ENCODE measurements at places on chromosomes 3 and 15.

DNA sequence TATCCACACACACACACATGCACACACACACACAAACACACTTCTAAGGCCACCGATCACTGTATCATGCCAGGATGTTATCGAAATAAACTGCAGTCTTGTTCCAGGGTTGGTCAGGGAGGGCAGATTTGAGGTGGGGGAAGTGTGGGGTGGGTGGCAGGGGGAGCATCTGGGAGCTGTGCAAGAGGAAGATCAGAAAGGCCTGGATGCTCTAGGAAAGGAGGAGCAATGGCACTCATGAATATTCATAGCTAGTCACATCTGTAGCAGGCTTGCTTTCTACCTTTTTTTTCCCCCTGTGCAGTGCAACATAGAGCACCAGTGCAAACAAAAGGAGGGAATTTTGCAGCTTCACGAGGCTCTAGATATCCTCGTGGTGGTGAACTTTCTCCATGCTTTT, 84.9 kb downstream of the MEIS2 start:
- no peak for ATAC-seq

DNA sequence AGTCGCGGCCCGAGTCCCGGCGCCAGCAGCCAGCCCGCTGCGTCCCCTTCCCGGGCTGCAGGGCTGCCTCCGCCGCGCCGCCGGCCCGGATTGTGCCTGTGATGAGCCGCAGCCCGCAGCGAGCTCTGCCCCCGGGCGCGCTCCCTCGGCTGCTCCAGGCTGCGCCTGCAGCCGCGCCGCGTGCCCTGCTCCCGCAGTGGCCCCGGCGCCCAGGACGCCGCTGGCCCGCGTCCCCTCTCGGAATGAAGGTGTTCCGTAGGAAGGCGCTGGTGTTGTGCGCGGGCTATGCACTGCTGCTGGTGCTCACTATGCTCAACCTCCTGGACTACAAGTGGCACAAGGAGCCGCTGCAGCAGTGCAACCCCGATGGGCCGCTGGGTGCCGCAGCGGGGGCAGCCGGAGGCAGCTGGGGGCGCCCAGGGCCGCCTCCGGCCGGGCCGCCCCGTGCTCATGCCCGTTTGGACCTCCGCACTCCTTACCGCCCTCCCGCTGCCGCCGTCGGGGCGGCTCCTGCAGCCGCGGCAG, 1.2 kb downstream of the CHST2 start:
- ATAC-seq, result peak; percentile 55

DNA sequence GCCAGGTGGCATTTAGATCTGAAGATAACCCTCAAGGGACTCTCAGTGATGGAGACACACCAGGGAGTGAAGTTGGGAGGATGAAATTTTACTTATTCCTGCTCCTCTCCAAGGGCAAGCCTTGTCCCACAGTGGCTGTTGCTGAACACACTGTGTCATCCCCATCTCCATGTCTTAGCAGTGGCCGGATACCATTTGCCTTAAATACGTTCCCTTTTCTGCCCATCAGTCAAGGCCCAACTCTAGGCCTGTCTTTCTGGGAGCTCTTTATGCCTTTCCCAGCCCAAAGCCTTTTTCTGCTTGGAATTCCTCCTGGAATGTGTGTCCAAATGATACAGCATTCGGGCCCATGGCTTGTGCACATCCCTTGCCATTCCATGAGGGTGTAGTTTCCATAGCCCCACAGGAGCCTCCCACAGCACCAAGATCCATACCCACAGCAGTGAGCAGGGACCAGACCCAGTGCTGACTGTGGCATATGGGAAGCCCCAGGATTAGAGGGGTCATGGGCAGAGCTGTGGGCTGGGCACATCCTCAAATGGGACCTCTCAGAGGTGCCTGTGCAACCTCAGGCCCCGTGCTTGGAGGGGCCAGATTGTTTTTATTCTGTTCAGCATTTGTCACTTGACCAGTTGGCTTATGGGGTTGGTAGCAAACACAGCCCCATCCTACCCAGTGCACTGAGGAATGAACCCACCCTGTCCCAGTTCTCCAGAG, 63.7 kb upstream of the PRR23C start:
- no peak for ATAC-seq

DNA sequence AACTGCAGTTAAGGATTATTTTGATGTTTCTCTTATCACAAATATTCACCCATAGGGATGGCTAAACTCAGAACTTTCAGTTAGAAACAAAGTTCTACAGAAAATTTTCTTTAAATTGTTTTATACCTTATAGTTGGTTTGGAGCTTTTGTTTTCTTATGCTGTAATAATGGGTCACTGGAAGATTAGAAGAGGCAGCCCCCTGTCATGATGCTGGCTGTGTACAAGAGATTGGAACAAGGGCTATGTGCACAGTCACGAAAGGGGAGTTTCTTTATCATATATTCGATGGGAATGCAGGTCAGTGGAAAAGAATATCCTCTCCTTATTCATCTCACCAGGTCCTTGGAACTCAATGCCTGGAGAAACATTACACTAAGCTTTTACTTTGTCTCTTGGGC, 12.0 kb upstream of the CPA3 start:
- ATAC-seq, result no peak

- ATAC-seq, result peak; percentile 35
These were observed 62.6 kb upstream of the SLC2A2 start for GRCh38 chr3:171088964-171089754.

DNA sequence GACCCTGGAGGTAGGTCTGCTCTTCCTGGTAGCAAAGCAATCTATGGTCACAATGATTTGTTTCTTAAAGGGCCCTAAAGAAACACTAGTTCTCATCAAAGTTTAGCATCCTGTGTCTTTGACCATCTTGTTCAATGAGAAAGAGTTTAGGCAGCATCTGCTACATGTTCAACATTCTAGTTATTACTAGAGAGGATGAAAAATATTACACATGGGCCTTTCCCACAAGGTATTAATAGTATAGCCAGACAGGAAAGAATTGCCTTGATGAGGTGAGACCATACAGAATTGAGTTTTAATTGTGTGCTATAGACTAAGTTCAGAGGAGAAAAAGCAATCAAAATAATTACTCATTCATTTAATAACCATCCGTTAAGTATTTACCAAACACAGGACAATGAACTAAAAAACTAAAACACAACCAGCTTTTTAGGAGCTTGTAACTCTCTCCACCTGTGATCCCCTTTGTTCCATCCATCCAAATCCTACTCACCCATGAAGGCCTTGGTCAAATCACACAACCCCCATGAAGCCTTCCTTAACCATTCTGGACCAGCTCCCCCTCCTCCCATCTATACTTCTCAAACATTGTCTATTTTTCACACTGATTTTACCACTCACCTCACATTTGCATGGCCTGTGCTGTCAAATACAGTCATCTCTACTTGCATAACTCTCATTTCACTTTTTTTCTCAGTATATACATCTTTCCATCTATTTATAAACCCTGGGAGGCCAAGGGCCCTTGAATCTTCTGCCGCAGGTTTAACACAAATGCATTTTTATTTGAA, 122.9 kb downstream of the RORA start:
- ATAC-seq, result no peak

GRCh38 chr15:78408355-78408640, 29.7 kb upstream of the IREB2 start:
- no peak for ATAC-seq

GRCh38 chr3:18422972-18423371, 2.2 kb downstream of the SATB1 start:
- no peak for ATAC-seq

DNA sequence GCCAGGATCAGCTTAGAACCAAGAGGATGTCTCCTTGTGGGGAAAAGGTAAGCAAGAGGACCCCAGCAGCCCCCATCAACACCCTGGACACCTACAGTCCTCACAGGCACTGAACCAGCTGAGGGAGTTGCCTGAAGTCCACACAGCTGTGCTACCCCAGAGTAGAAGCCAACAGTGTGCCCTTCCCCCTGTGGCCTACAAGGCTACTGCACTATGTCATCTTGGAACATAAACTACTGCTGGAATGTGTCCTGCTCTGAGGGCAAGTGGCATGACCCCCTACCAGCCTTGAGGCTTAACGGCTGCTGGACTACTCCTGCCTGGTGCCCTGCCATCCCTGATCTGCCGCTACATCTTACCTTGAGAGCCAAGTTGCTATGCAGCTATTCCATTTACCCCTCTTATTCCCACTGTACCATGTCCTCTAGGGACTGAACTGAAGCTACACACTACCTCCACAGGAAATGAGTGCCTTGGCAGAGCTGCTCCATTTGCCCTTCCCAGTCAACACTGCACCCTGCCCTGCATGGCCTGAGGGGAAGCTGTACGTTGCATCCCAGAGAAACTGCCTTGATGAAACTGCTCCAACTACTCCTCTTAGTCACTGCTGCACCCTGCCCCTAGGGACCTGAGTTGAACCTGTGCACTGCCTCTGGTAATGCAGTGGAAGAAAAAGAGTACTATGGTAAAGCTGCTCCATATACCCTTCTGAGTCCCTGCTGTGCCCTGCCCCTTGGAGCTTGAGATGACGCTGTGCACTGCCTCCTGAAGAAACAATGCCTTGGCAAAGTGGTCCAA, 40.2 kb upstream of the ATP13A5 start:
- ATAC-seq, result no peak

GRCh38 chr3:32946973-32947788, 4.3 kb upstream of the CCR4 start:
- ATAC-seq, result peak; percentile 49

- ATAC-seq, result no peak
These were observed 34.2 kb upstream of the TIMP4 start for GRCh38 chr3:12192655-12193484.

- ATAC-seq, result no peak
These were observed 74.9 kb downstream of the TIPARP start for GRCh38 chr3:156749244-156749643.

- ATAC-seq, result no peak
These were observed 166.0 kb downstream of the THSD4 start for GRCh38 chr15:71281256-71281655.

DNA sequence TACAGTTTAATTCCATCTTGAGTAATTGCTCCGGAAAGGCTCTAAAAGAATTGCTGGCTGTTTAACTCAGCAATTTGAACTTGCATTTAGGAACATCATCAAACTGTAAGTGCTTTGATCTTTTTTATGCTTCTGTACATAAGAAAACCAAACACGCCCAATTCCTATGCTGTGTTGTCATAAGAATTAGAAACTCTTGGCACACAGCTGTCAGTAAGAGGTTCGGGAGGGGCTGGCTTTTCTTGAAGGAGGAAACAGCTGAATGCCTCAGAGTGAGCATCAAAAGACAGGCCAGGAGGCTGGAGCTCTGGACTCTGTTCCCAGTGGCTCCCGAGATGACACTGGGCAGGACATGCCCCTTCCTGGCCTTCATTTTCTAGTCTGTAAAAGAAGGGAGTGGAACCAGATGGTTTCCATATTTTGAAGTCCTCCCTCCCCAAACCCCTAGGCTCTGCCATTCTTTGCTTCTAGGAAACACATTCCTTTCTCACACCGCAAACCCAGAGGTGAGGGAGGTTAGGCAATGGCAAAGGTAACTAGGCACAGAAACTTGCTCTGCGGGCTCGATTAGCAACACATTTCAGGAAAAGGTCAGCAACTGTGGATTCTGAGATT, 73.7 kb upstream of the DLG1 start:
- ATAC-seq, result no peak

DNA sequence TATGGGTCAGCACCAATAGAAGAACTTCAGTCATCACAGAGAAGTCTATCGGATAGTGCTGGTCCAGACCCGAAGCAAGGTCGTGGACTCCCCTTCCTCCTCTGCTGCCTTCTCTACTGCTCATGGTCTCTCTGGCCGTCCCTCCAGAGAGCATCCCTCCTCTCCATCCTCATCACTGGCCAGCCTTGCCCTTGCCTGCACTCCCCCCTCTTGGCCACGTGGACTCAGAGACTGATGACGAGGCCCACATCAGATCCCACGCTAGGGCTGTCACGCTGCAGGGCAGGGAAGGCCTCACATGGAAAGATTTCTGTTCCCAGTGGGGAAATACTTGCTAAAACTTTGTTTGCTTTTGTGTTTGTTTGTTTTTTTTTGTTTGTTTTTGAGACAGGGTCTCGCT, 35.3 kb downstream of the IGDCC3 start:
- ATAC-seq, result no peak

DNA sequence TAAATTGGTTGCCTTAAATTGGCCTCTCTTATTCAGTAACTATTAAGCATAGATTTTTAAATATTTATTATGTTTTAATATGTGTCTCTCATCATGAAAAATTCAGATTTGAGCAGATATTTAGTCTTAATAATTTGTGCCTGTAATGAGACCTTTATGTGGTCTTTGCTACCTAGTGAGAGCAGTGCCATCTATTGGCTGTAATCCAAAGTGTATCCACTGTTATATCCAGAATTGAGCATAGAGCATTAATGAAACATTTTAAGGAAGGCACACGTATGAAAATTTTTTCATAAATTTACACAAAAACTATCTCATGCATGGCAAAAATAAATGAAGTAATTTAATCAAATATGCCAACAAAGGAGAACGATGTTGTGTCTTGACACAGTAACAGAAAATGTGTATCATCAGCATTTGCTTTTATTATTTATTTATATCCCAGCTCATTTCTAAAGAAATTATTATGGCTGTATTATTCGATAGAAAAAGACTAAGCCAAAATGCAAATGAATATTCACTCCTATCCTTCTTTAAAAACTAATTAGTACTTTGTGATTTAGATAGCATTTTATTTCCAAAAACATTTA, 203.5 kb downstream of the RSRC1 start:
- ATAC-seq, result no peak

GRCh38 chr3:49620728-49621127, 53.4 kb upstream of the APEH start:
- no peak for ATAC-seq

DNA sequence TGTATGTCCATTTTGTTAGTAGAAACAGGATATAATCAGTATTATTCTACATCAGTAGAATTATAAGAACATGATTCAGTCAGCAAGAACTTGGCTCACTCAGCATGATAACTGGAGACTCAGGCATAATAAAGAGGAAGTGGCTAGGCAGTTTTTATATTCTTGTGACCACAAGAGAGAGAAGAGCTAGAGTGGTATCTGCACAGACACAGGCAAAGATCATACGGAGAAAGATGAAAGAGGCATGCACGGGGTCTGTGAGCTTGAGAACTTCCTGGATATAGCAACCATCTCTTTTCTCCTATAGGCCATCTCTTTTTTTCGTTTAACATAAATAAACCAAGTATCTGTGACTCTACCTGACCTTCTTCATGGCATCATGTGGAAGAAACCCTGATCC, 46.8 kb downstream of the MYO5A start:
- ATAC-seq, result peak; percentile 100

DNA sequence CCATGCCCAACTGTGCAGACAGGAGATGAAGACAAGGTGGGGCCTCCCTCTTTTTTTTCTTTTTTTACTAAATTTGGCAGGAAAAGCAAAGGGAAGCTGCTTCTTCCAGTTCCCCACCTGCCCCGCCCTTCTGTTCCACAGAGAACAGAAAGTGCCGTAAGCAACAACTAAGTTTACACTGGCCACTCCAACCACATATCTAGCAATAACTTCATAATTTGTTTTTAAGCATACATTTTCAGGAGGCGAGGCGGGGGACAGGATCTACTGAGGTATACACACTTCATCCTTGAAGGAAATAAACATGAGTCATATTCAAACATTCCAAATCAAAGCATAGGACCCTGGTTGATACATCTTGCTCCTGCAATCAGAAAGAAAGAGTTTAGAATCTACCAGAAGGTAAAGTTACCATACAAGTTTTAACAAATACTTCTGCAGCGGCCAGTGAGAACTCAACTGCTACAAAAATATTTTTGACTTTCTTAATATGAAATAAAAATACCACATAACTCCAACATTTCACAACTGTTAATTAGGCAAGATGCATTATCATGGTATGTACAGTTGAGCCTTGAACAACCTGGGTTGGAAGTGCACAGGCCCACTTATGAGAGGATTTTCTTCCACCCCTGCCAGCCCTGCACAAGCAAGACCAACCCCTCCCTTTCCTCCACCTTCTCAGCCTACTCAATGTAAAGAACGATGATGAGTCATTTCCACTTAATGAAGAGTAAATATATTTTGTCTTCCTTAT, 50.7 kb downstream of the FOXP1 start:
- no peak for ATAC-seq
